Activated naive CD8-positive, alpha-beta T cell treated with anti-CD3 and anti-CD28 coated beads, Interleukin-2, amount 50 U/mL, for 24 hours (primary cell): ENCODE measurements at places on chromosomes 11 and 22.

GRCh38 chr11:62266558-62266957 is 3.4 kb upstream of the SCGB2A2 start:
- DNase-seq, result peak; percentile 12

- DNase-seq, result peak; percentile 42
These were observed 74.6 kb downstream of the RAB30 start for GRCh38 chr11:82996966-82997606.

GRCh38 chr11:121670805-121671282 is 218.1 kb upstream of the SORL1-AS1 start:
- DNase-seq, result no peak

- DNase-seq, result no peak
These were observed 519.0 kb downstream of the TBC1D22A start for GRCh38 chr22:47281126-47282106.

- no peak for DNase-seq
These were observed 37.8 kb downstream of the TBC1D22A start for GRCh38 chr22:46800102-46800857.

DNA sequence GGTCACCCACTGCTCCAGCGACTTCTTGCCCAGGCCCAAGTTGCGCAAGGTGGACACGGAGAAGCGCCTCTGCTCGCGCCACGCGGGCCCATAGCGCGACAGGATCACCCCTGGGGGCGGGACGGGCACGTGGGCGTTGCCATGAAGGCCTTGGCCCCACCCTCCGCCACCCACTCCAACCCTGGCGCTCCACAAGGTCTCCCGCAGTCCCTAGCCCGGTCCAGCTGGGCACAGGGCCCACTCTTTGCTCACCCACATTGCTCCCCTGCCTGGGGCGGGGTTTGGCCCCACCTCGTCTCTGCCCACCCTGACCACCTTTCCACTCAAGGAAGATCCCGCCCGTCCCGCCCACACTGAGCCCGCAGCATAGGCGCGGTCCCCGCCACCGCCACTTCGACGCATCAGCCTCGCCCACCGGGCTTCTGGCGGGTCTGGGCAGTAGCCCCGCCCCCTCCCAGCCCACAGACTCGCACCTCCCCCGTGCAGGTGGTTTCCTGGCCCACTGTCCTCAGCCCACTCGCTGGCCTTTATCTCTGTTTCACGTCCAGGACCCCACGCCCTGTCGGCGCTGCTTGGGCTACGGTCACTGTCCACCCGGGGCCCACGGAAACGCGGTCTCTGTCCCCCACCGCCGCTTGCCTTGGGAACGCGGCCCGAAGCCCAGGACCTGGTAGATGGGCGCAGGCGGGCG is 12.3 kb upstream of the CYP2D6 start:
- no peak for DNase-seq

DNA sequence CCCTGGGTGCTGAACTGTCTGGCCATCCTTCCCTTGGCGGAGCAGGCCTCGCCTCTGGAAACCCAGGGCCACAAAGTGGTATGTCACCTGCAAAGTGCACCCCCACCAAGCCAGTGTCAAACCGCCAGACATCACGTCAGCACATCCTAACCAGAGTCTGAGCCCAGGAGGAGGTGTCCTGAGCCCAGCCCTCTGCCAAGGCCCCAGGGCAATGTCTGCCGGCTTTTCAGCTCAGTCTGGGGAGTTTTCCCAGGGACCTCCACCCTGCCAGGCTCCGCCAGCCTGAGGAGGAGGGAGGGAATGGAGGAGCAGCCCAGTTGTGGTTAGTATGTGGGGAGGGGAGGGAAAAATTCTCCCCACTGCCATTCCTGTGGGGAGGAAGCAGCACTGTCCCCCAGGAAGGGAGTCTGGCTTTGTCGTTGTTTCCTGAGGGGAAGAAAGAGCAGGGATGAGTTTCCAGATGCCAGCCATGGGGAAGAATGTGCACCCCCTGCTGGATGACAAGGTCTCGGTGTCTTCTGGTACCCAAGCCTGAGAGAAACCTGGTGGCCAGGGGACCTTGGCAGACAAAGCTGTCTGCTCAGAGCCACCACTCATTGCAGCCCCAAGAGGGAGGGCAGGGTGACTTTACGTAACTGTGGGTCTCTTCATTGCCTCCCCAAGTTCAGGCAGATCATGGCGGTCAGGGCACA is 81.4 kb upstream of the CD82 start:
- no peak for DNase-seq

DNA sequence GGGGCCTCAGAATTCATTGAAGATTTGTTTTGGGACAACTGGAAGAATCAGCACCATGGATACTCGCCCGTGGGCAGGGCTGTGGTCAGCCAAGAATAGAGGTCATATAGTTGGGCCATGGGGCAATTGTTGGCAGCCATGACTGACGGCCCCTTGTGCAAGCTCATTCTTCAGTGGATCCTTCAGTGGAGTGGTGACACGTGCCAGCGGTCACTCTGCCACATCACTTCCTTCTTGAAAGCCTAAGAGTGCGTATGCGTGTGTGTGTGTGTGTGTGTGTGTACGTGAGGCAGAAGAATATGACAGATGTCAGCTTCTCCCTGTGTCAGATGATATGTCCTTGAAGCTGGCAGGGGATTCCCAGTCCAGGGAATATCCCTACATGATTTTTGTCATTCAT is 1.8 kb upstream of the IL18BP start:
- no peak for DNase-seq

GRCh38 chr11:8342821-8343681 is 79.4 kb upstream of the LMO1 start:
- DNase-seq, result peak; percentile 19

DNA sequence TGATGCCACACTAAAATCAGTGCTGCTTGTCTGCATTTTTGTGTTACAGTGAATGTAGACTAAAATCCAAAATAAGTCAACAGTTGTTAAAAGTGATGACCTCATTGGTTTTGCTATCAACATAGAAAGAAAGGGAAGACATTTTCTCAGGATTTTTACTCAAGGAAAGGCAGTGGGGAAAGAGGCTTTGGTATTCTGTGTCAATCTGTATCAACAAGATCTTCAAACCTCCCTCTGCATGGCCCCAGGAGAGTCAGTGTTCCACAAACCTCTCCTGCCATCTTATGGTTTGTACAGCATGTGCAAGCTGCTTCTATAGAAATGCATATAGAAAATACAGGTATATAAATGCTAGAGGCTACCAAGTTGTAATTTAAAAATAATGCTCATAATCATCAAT is 13.8 kb upstream of the OR51M1 start:
- DNase-seq, result no peak

DNA sequence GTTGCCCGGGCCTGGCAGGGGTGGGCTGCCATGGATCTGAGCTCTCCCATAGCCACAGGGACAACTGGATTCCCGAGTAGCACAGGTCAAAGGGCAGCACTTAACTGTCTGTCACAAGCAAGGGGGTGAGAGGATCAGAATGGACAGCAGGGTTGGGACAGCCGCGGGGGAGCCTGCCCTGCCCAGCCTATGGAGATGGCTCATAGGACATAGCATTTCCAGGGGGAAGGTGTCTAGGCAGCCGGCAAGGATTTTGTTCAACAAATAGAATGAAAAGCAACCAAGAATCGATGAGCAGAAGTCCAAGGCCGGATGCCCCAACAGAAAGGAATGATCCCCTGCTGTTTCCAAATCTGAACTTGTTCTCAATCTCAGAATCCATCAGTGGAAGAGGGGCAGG is 92.9 kb downstream of the RPS6KA4 start:
- DNase-seq, result no peak

- DNase-seq, result no peak
These were observed 69.2 kb upstream of the INCENP start for GRCh38 chr11:62054484-62055121.
